ENCODE measurements at places on chromosomes 3 and 15.

- DNase-seq: no peak
Observed at GRCh38 chr15:33742800-33743199, 225.5 kb upstream of the CHRM5 start.

DNA sequence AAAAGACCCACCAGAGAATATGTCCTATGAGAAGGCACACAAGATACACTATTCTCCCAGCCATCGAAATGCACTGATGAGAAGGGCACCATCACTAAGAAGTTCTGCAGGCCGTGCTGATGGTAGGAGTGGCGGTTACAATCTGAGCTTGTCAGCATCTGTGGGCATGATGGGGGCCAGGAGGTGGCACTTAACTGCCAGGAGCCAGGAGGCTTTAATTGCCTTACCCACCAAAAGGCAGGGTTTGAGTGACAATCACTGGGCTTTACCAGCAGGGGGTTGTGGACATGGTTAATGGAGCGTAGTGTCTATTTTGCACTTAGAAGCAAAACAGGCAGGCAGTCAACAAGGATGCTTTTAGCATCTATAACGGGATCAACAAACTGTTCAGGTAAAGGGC is 16.0 kb upstream of the SQOR start:
- DNase-seq: no peak

DNA sequence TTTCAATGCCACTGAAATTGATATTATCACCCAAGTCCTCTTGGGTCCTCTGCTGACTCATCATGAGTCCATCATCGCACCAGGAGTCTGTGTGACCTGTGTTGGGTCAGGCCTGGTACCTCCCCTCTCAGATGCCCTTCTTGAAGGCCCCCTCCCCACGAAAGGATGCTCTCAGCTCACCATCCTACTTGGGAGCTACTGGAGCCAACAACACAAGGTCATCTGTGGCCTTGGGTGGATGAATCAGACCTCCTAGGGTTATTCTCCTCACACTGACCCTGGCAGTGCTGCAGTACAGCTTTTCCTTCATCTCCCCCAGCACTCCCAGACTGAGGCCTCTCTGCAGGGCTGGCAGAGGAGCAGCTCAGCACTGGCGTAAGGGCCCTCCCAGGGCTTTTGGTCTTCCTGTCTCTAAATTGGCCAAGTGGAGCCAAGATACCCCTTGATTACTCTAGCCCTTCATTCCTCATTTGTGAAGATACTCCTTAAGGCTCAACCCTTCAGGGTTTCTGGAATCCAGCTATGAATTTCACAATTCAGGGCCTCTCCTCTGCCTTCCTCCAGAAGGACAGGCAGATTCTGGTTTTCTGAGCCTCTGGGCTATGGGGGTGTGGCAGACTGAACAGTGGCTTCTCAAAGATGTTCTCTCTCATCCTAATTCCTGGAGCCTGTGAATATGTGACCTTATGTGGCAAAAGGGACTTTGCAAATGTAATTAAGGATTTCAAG is 80.7 kb upstream of the GSK3B start:
- DNase-seq: no peak

DNA sequence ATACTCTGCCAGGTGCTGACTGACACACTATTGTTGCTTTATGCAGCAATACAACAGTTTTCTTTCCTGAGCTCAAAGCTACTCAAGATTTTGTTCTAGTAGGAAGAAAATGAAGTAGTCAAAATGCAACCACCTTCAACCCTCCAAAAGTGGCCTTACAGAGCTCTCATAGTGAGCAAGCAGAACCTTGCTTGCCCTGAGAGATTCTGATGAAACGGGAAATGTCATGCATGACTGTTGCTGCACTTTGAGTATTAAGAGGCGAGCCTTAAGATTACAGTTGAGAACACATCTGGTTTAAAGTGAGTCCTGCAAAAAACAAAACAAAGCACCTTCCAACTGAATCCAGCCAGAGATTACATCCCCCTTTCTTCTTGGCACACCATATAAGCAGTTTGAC is 29.7 kb downstream of the MINDY4B start:
- DNase-seq: no peak

- DNase-seq: peak; percentile 83
Observed at GRCh38 chr3:15271785-15272381, 60.5 kb downstream of the SH3BP5 start.

GRCh38 chr3:144942093-144942837 is 970.6 kb downstream of the DIPK2A start:
- no peak for DNase-seq

- DNase-seq: no peak
Observed at GRCh38 chr15:89905846-89906378, 6.8 kb downstream of the ARPIN start.
